ENCODE measurements at places on chromosomes 12 and 14.

GRCh38 chr12:113278633-113279032 is 56.3 kb downstream of the SLC8B1 start:
- no peak for DNase-seq

DNA sequence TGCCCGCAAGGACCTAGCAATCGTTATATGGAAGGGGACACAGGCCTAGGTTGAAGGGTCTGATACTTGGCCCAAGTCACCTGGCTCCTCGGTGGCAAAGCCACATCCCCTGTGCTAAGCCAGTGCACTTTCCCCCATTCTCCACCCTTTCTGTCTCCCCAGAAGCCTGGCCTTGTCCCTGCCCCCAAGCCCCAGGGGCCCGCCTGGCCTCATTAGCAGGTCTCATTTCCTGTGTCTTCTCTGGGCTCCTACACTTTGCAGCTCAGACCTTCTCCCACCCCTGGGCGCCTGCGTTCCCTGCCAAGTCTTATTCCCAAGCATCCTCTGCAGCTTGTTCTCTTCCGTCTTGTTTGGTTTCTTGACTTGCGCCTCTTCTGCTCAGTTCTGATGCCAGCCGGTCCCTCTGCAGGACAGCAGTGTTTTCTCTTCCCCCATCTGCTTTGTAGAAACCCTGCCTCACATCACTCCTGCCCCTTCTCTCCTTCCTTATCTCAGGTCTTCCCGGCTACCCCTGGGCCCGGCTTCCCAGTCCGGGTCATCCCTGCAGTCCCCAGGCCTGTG is 66.7 kb downstream of the SLC24A4 start:
- DNase-seq: no peak

DNA sequence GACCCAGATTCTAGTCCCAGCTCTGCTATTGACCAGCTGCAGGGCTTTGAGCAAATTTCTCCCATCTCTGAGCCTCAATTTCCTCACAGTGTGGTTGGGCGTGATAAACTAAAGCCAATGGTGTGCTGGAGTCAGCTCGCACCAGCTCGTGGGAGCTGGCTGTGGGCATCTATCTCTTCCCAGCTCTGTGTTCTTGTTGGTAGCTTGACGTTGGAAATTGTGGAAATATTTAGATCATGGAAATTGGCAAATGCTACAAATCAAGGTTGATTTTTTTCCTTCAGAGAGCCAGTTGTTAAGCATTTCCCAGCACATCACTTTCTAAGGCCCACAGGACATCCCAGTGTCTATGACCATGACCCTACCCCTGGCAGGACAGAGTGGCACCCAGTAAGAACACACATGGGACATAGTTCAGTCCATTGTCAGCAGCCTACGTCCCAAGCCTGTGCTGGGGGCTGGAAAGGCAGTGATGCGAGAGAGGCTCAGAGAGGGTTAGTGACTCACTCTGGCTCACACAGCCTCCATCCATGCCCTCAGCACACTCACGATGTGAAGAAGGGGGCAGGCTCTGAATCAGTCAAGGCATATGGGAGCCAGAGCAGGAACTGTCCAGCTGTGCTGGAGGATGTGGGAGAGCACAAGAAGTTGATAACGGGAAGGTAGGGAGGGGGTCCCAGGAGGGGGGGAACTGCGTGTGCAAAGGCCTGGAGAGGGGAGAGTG is 77.6 kb downstream of the LGMN start:
- no peak for DNase-seq

- no peak for DNase-seq
Observed at GRCh38 chr14:60101786-60102185, 10.1 kb downstream of the PCNX4 start.

DNA sequence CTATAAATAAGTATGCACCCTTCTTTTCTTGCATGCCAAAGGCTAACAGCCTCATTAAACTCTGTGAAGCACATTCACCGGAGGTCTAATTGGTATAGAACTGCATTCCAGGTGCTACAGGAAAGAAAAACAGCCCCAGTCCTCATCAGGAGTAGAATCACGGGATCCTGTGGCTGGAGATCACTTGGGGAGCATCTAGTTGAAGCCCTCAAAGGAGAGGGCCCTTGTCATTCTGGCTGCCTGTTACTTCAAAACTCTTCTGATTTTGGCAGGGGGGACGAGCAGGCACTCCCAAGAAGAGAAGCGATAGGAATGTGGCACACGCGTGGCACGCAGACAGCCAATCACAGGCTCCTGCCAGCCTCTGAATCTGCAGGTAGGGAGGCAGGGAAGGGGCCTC is 154.4 kb downstream of the TTC7B start:
- DNase-seq: no peak

DNA sequence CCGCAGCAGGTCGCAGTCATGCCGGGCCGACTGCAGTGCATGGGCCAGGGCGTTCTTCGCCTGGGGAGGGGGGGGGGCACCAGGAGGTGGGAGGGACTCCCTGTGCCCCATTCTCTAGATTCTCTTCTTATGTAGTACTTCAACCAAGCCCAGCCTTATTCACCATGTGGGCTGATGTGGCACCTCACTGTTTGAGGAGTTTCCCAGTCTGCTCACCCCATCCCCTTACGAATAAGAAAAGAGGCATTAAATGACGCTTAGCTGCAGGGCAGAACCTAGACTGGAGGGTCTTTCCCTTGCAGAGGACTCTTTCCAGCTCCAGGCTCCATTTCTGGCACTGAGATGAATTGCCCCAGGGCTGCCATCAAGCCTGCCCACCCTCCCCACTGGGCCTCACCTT is 12.2 kb downstream of the CMTM5 start:
- no peak for DNase-seq

DNA sequence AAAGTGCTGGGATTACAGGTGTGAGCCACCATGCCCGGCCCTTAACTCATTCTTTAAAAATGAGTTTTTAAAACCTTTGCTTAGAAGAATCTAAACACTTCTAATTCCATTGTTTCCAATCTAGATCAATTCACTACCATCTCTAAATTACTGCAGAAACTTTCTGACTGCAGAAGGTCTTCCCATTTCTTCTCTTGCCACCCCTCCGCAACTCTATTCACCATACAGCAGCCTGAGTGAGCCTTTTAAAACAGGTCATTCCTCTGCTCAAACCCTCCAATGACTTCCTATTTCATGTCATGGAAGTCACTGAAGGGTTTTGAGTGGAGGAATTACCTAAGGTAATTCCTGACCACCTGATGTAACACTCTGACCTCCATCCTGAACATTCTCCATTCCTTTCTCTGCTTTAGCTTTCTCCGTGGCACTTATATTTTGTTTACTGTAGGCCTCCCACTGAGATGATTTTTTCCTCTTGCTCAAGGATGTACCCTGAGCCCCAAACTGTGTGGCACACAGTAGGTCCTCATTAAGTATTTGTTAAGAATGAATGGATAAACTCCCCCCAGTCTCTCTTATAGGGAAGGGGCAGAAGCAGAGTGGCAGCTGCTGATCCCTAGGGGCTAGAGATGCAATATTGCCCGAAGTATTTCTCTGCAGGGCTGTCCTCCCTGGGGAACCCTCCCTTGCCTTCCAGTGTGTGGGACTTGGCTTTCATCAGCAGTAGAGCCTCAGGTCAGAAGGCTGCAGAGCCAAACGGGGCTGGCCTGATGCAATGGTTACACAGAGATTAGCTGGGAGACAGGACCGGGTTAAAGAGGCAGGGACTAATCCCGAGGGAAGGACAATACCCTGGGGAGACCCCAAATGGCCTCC is 1.2 kb downstream of the DDIT3 start:
- no peak for DNase-seq

DNA sequence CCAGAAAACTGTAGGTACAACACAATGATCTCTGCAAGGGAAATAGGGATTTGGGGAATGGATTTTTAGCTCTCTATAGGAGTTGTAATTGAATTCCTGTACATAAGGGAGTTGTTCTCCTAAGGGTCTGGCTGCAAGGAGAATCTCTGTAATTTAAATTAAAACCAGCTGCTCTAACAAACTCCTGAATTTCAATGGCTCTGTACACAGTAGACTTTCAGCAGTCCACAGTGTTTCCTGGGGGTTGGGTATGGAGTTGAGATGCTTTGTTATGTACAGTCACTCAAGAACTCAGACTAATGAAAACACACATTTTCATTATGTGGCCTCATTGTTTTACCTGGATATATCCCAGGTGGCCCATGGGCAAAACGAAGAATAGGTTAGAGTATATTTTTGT is 93.2 kb downstream of the NAV3 start:
- DNase-seq: no peak

DNA sequence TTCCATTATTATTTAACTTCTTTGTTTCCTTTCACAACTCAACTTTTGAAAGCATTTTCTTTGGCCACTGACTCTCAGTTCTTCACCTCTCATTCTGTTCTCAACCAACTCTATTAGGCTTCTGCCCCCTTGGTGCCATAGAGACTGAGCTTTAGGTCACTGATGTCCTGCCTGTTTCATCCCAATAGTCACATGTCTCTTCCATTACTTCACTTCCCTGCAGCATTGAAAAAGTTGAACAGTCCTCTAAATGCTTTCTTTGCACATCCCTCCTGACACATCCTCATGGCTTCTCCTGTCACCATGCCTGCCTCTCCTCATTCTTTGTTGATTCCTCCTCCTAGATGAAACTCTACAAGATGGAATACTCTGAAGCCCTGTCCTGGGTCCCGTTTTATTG is 2.7 kb downstream of the CLEC12A start:
- DNase-seq: no peak

DNA sequence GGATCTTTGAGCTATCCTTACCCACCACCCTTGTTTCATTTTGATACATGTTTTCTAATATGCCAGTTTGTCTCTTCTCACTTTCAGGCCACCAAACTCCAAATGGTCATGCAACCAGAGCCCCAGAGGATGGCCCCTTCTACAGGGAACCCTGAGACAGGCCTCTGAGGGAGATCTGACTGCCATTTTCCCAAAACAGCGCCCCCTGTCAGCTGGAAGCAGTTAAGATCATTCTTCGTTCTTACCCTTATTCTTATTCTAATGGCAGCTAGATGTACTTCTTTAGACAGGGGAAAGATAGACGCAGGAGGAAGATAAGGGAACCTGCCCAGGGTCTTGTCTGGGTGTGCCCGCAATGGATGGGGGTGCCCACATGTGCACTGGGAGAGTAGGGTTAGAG is 38.4 kb downstream of the C12orf56 start:
- DNase-seq: no peak

- DNase-seq: no peak
Observed at GRCh38 chr12:104734541-104735095, 223.5 kb downstream of the SLC41A2 start.

GRCh38 chr12:54959291-54960018 is 25.1 kb downstream of the TESPA1 start:
- DNase-seq: no peak

GRCh38 chr12:111101003-111101402 is 180.6 kb upstream of the MYL2 start:
- DNase-seq: no peak

DNA sequence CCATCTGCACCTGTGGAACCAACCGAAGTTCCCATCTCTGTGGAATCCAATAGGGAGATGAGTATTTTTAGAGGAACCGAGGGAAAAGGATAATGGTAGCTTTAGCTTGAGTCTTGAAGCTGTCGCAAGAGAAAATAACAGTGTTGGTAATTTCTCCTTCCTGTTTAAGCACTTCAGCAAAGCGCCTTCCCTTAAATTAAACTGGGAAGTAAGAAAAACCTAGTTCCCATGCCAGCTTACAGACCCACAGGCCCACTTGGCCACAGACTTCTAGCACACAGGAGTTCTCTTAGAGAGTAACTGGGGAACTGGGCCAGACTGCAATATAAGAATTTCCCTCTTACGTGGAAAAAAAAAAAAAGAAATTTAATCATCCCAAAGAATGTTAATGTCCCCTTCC is 223.8 kb downstream of the EFCAB11 start:
- no peak for DNase-seq

DNA sequence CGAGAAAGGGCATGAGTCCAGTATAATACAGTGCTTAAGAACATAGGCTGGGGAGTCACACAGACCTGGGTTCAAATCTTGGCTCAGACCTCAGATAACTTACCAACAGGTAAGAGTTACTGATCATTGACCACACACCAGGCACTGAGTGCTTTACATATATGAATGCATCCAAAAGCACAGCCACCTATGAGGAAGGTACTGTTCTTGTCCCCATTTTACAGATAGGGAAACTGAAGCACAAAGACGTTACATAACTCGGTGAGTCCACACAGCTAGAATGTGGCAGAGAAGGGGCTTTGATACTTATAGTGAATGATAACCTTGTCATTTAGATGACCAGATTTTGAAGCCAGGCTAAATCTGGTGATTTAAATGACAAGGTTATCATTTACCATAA is 27.6 kb downstream of the FAIM2 start:
- no peak for DNase-seq

DNA sequence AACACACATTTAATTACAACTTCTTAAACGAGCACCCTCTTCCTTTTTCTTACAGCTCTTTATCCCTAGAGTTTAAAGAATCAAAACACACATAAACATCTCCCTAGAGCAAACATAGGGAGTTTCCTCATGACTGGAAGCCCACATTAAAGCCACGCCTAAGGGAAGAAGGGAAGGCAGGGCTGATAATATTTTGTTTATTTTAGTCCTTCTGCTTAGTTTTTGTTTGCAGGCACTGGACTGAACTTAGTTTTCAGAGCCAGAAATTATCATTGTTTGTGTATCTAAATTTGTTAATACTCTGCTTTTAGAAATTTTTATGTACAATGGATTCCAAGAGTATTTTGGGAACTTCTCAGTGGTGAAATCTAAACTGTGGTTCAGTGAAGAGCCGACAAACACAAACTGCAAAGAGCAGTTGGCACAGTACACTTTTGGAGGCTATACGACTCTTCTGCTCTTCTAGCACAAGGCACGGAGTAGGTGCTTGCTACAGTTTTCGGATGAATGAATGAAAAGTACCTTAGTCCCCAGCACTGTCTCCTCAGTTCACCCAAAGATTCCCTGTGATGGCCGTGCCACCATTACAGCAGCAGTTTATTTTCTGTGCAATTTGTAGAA is 17.6 kb upstream of the AMIGO2 start:
- DNase-seq: no peak

DNA sequence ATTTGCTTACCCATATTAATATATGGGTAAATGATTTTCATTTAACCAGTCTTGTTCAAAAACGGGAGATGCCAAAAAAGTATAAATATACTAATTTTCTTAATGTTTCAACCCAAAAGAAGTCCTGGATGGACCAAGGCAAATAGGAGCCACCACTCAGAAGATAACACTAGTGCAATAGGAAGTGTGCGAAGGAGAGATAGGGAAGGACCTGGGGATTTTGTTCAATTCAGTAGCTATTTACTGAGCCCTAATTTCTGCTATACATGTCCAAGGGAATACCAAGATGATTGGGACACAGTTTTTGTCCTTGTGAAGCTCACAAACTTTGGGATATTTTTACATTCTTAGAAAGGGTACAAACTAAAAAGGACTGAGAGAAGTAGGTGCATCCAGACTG is 1.5 kb downstream of the CMAS start:
- DNase-seq: no peak
